NCI-H1694 treated with DMSO at 0.1 percent for 48 hours (cell line): ENCODE measurements at places on chromosomes 3 and 15.

DNA sequence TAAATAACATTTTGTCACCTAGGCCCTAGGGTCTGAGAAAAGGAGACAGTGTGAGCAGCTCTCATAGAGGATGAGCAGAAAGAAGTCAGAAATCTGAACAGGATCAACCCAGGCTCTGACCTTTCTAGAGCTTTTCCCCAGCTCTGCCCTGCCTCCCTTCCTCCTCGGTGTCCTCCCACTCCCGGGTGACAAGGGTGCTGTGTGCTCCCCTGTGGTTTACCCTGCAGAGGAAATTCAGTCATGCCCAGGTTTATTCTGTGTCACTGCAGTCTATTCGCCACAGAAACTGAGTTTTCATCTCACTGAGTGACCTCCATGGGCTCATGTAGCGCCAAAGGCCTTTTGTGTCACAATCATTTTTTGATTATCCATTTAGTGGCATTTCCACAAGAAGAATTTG lies 76.6 kb downstream of the IL12A start:
- DNase-seq = no peak

DNA sequence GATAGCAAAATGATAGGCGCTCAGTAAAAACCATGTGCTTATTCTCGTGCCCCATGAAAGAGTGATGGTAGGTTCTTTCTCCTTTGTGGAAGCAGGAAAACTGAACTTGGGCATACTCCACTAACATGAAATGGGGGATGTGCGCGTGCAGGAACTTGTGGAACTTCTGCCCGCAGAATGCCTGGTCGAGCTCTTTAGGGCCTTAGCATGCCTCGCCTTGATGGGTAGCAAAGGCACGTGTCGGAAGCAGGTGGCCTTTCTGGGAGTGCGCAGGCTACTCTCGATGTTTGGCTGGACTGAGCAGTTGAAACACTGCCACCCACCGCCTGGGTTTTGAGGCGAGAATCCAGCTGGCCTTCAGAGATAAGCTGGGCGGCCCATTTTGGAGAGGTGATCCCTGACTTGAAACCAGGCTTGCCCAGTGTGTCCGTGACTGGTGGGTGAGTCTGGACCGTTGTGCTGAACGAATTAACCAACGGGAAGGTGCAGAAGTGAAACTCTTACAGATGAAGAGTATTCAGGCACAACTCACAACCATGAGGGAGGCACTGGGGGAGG lies 842 bp downstream of the PCCB start:
- peak; percentile 50 for DNase-seq

- DNase-seq = no peak
These were observed 592.4 kb downstream of the EPHA3 start for GRCh38 chr3:89699771-89700170.

DNA sequence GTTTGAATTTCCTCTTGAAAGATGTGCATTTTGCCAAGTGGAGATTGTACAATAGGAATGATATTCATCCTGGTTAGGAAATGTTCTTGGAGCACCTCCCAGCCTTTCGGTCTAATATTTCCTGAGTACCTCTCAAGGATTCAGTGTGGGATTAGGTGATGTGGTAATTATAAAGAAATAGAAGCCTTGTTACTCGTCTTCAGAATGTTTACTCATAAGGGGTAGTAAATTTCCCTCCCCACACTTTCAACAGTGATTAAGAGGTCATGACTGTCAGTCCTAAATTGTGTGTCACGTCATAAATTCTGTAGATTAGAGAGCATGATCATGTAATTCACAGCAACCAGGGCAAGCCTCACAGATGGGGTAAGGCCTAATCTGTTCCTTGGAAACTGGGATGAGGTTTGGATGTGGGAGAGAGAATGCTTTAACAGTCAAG lies 633.1 kb upstream of the TBL1XR1 start:
- no peak for DNase-seq

DNA sequence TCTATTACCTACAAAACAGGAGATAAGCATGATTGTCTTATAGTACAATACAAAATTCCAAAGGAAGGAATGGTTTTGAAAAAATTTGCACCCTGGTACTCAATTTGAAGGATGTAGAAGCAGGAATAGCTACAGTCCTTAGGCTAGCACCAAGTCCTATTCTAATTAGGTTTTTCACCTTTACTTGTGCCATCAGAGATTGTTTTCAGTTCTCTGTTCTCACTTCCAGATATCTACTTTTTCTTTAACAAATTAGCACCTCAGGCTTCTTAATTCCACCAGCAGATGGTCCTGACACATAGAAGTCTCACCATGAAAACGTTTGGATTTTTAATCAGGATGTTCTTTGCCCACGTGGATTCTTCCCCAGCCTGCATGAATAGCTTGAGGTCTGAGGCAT lies 43.8 kb downstream of the IL5RA start:
- DNase-seq = no peak

DNA sequence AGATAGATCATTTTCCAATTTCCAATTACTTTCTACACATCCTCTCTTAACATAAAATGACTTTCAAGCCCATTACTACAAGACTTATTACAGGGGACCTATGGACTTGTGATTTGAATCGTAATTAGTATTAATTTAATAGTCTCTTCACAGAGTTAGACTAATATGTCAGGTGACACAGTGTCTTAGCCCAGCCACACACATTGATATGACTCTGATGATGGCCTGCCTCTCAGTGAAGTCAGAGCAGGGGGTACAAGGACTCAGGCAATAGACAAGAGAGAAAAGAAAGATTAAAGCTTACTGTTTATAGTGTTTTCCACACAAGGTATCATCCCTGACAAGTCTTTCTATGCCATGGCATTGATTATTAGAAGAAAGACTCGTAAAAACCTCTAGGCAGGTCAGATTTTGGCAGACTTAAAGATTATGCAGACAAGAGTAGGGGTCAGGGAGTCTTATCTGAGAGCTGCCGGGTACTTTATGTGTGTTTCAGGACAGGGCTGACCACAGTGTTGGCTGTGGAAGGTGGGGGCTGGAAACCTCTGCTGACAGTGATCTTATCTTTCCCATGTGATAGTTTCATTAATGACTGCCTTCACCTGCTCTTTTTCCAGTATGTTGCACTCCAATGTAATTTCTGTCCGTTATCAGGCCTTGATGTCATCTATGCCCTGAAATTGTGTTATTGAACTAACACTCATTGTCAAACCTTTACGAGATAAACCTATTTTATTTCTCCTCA lies 50.1 kb downstream of the B3GALNT1 start:
- no peak for DNase-seq

DNA sequence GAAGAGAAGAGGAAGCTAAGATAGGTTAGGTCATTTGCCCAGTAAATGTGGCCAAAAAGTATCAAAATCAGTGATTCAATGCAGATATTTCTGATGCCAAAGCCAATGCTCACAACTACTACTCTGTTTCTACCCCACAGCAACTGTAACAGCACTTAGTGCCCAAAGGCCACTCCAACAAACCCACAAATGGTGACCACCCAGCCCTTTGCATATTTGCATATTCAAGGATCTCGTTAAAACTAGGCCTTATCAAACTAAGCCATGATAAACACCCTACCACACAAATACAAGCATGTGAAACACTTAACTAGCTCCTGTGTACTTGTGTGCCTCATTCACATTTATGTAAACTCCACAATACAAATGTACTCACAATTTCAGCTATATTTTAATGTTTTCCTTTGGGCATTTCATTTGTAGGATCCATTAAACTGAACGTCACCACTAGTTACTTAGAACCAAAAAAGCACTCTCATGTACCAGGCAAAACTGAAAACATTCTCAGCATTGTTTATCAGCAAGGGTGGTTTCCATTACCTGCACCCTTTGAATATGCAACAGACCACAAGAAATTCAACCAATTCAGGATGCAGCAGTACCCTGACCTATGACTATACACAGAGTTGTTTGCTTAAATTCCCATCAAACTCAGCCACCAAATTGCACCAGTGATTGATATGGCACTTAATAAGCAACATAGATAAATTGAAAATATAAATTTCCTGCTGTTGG lies 111.2 kb upstream of the STT3B start:
- DNase-seq = no peak

DNA sequence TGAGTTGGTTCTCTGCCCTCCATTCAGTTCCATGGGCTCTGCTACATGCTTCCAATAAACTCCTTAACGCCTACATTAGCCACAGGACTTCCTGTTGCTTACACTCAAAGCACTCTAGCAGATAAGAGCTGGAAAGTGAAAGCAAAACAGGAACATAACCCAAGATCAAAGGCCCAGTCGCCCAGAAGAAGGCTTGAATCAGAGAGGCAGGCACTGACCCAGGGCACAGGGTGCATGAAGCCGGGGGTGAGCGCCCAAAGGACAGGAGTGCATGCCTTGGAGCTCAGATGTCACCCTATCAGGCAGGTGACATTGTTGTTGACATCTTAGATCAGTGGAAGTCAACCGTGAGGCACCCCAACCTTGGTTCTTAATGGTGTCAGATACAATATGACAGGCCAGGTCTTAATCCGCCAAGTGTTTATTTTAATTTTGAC lies 235.1 kb downstream of the UACA start:
- no peak for DNase-seq

GRCh38 chr3:88059380-88060170 lies 520 bp downstream of the ZNF654 start:
- DNase-seq = no peak

DNA sequence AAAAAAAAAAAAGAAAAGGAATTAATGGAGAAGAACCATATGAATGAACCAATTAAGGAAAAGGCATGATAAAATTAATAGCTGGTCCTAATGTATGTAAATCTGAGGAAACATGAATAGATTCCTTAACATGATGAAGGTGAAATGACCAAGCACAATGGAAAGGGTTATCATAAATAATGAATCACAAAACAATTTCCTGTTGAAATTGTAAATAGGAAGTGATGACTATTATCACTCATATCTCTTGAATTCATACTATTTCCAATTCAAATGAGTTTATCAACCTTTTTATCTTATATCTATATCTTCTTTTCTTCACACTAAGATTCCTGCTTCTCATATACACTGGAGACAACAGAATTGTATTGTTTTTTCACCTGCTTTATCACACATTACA lies 32.0 kb downstream of the AADACL2 start:
- DNase-seq = no peak

GRCh38 chr15:75199357-75199940 lies 2.2 kb upstream of the C15orf39 start:
- DNase-seq = no peak

GRCh38 chr3:116005404-116005803 lies 382.1 kb downstream of the GAP43 start:
- DNase-seq = peak; percentile 54

DNA sequence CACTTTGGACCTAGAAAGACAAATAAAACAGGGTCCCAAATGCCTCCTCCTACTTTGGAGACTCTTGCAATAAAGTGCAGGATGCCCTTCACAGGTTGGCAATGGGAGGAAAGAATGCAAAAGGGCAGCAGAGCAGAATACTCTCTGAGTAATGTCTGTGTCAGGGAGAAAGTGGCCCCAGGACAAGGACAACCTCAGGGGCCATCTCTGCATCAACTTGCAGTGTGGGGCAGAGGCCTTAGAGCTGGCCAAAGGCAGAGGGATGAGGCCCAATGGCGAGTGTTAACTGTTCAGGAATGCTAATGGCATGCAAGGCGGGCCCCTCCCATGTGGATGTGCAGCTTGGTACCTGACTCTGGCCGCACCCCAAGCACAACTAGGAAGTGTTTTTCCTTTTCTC lies 8.4 kb downstream of the UPK1B start:
- DNase-seq = no peak

- no peak for DNase-seq
These were observed 100.0 kb upstream of the IGF1R start for GRCh38 chr15:98548139-98548971.

DNA sequence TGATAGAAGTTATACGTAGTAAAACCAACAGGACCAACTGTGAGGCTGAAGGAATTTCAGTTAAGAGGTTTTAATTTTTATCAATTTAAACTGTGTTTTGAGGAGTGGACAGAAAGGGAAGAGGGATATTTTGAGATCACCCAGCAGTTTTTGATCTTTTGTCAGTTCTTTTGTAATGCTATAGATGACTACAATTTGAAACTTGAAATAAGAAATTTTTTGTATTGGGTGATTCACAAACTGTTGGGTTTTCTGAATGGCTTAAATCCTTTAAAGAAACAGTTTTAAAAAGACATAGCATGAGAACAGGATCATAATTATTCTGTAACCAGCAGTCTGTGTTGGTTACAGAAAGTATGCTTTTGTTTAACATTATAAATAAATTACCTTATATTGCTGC lies 67.4 kb downstream of the TCF12 start:
- DNase-seq = no peak

DNA sequence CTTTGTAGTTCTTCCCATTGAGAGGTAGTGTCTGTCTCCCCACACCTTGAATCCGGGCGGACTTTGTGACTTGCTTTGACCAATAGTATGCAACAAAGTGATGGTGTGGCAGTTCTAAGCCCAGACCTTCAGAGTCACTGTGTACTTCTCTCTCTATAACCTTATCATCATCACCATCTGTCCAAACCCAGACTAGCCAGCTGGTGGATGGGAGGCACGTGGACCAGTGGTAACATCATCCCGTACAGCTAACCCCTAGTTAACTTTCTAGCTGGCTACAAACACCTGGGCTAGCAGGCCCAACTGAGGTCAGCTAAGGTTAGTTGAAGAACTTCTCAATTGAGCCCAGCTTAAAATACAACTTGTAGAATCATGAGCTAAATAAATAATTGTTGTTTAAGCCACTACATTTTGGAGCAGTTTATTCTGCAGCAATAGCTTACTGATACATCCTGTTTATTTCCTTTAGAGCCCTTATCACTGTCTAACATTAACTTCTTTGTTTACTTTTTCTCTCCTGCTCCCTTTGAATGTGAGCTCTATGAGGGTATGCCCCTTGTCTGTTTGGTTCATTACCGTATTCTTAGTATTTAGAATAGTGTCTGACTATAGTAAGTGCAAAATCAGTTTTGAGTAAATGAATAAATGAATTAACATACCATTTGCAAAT lies 11.5 kb upstream of the CCR9 start:
- DNase-seq = no peak

DNA sequence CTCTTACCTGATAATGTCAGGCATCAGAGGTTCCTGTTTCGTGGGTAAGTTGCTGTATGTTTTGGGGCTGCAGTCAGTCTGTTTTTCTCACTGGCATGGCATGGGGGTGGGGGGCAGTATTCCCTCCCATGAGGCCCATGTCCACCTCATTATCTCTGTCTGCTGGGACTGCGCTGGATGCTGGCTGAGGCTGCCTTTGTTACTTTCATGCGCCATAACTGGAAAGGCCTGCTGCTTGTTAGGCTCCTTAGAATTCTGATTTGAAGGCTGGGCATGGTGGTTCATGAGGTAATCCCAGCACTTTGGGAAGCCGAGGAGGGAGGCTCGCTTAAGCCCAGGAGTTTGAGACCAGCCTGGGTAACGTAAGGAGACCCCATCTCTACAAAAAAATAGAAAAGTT lies 9.8 kb downstream of the APBA2 start:
- no peak for DNase-seq
